Hippocampal formation (tissue), 2 donors: ENCODE measurements at places on chromosomes 6 and 20.

- no peak for DNase-seq
These were observed 1223.7 kb upstream of the EYS start for GRCh38 chr6:66930559-66931290.

DNA sequence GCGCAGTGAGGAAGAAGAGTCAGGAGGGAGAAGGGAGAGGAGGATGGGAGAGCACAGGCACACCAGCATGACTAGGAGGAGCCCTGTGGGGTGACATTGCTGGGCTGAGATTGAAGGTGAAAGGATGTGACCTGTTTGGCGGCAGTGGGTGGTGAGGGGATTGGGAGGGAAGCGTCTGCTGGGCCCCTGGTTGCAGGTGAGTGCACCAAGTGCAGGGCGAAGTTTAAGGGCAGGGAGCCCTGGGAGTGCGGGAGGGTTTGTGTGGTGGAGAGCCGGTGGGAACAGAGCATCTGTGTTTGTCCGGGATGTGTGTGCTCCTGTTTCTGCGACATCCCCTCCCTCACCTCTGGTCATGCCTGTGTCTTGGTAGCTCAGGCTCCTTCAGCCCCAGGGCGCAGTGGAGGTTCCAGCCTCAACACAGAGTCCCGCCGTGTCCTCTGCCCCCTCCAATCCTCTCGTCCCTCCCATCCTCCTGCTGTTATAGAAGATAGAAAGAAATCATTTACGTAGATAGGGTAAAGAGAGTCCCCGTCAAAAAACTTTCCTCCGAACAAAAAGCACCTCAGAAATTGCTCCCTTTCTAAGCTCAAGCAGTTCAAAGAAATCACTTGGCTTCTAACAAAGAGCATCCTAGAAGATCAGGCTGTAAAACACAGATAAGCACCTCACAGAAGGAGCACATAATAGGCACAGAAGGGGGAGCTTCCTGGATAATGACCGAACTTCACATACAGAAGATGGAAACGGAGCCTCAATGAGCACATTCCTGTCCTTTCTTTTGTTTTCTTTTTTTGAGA is 25.0 kb downstream of the ULBP1 start:
- no peak for DNase-seq

DNA sequence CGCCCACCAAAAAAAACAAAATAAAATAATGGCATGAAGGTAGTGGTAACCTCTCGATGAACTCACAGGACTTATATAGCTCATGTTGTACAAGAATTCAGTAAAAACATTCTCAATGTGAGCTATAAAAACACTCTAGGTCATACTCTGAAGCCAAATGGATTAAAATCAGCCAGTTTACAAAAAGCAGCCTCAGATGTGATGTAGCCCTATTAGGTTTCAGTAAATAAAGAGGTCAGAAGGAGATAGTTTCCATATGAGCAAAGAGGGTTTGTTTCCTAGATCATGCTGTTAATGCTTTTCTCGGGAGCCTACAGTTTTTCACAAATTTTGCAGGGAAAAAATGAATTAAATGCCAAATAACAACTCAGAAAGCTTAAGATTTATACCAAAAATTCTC is 319.5 kb upstream of the HSF2 start:
- DNase-seq, result no peak

GRCh38 chr6:36788768-36789167 is 50.5 kb downstream of the CPNE5 start:
- no peak for DNase-seq

GRCh38 chr20:63174309-63175037 is 41.5 kb downstream of the YTHDF1 start:
- no peak for DNase-seq

DNA sequence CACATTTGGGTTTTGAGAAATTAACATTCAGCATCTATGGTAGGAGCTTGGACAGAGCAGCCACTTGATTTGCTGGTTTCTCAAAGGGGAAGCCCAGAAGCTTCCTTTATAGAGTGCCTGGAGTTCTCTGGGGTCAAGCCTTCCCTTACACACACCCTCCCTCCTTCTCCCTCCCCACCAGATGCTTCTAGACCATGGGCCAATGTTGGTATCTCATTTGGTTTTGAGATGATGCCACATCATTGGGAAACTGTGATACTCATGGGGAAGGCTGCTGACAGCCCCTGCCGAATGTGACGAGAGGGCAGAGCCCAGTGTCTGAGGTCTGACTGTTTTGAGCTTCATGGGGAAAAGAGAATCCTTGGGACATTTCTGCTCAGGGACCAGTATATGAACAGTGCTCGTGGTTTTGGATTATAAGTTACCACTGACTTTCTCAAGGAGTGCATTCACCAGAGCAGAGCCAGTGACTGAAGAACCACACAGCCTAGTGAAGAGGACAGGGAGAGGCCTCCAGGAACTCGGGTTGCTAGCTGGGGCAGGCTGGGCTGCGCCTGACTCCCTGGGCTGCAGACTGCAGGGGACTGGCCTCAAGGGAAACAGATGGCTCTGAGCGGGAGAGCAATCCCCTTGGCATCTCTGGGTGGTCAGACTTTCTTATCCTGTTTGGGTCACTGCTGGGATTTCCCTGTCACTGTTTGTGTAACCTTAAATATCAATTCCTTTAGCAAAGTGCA is 46.4 kb upstream of the CST5 start:
- no peak for DNase-seq

DNA sequence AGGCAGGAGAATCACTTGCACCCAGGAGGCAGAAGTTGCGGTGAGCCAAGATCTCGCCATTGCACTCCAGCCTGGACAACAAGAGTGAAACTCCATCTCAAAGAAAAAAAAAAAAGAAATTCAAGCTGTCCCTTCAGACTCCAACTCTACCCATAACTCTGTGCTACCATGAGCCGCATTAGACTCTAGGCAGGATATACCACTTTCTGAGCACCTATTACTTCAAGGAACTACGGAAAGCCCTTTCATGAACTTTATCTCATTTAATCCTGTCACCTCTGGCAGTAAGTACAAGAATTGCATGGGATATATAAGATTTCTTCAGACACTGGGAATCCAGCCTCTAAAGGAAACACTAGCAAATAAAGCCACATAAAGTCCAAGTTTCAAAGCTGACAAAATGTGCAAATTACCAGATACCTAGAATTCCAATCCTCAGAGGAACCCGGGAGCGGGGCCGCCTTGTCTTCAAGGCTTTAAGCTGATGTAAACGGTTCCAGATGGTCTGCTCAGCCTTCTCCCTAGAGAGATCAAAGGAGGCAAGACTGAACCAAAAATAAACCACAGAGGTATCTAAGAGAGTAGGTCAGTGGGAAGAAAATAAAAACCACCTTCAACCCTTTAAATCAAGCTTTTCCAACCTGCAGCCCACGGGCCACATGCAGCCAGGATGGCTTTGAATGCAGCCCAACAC is 9.4 kb downstream of the CDK5RAP1 start:
- no peak for DNase-seq

- no peak for DNase-seq
These were observed 18.2 kb downstream of the SNAP25 start for GRCh38 chr20:10236540-10237533.

- DNase-seq, result no peak
These were observed 122.9 kb upstream of the QKI start for GRCh38 chr6:163291622-163292021.

DNA sequence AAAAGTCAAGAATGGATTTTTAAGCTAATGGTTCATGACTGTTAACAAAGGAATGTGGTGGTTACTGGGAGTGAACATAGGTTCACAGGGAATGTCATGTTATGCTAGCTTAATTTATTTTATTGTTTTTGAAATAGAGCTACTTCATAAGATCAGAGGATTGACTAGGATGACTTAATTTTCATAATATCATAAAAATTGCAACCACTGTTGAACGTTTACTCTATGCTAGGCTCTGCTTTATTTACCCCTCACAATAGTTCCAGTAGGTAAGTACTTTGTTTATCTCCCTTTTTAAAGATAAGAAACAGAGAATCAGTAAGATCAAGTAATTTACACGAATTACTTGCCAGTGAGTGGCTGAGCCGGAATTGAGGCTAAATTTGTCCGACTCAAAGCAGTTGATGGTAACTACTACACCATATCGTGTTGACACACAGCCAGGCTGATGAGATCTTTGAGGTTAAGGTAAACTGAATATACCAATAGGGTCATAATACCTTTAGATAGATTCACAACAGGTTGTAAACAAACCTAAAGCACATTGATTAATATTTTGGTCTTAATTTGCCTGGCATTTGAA is 194.6 kb upstream of the CITED2 start:
- DNase-seq, result no peak

GRCh38 chr20:10992731-10993130 is 318.9 kb upstream of the JAG1 start:
- no peak for DNase-seq

- DNase-seq, result no peak
These were observed 1294.9 kb upstream of the CITED2 start for GRCh38 chr6:140669321-140669720.

DNA sequence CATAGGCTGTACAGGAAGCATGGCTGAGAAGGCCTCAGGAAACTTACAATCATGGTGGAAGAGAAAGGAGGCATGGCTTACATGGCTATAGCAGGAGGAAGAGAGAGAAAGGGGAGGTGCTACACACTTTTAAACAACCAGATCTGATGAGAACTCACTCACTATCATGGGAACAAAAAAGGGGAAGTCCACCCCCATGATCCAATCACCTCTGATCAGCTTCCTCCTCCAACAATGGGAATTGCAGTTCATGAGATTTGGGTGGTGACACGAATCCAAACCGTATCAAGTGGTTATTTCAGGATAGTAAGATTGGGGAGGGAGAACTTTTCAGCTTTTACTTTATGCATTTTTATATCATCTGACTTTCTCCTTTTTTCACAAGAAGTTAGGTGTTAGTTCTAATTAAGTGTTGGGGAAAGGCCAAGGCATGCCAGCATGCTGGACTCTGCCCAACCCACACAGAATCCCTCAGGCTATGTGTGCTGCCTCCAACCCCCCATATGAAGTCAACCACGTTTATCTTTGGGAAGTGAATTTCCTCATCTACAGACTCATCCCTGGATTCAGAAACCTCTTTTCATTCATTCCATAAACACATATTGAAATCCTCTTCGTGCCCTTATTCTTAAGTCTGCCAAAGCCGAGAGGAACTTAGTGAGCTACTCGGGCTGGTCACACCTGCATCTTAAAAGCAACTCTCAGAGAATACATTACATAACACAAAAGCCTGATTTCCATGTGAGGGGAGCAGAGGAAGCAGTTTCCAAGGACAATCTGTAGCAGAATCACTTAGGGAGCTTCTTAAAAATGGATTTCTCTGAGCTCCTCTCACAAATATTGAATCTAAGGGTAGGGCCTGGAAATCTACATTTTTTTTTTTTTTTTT is 16.7 kb upstream of the CLIC5 start:
- no peak for DNase-seq
